ENCODE measurements at places on chromosomes 16 and 17. TPM values are rescaled to one million over a fixed set of nuclear protein-coding genes. Genes with fewer than 3 reads are reported as not detected.

DNA sequence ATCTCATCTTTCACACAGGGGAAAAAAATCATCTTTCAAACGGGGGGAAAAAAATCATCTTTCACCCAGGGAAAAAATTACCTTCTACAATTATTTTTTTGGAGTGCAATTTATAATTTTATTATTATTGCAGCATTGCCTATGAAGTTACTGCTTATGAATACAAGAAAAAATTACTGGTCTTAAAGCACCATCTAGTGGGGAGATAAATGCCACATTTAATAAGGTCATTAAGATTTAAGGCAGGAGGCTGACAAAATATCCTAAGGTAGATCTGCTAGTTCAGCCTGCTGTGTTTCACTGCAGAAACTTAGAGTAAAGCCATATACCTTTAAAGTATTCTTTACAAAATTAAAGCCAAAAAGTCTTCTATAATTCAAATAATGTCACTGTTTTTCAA is 13.7 kb downstream of the SHCBP1 start:
- no peak for DNase-seq

DNA sequence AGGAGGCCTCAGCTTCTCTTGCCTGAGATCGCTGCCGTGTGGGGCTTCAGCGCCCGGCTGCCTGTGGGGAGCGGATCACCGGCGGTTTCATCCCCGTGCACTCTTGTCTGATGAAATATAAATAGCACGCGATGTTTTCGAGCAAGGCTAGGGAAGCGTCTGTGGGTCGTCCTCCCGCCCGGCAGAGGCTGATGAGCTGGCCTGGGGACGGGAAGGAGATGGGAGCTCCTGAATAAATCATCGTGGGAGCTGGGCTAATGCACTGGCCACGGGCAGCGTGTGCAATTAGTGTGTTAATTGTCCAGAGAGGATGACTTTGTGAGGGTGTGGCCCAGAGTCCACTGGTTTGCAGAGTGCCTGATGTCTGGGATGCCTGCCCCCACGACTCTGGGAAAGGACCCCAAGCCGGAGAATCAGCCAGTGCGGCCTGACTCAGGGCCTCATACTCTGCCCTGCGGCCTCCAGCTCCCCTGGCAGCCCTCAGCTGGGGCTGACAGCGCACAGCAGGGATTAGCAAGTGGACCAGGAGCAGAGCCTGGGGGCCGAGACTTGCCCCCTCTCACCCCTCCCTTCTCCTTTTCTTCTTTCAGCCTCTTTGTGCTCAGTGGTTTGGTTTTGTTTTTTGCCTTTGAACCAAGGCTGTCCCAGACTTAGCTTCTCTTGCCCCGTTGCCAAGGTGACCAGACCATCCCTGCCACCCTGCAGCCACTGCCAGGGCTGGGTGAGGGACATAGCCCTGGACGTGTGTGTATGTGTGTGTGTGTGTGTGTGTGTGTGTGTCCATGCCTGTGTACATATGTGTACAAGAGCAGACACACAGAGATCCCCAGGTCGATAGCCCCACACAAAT is 21.4 kb downstream of the KCNJ12 start:
- DNase-seq = no peak

DNA sequence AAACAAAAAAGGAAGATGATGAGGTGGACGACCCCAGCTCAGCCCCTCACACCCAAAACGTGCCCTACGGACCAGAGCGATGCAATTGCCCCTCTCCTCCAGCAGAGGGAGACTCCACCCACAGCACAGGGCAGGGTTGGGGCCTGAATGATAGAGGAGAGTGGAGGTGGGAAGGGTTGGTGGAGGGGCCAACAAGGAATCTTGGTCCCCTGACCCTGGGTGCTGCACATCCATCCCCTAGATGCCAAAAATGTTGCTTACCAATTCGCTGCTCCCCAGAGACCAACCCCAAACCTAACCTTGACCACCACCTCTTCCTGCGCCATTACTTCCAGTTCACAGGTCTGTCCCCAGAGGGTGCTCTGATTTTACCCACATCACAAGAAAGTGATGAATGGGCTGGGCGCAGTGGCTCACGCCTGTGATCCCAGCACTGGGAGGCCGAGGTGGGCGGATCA is 12.9 kb downstream of the P2RX5 start:
- no peak for DNase-seq

- no peak for DNase-seq
These were observed 619.2 kb upstream of the C16orf82 start for GRCh38 chr16:26447570-26447969.

GRCh38 chr16:60655514-60656153 is 1380.6 kb downstream of the CDH8 start:
- no peak for DNase-seq

NPIPA8 gene
- total RNA-seq = 0.59 TPM

- peak; percentile 26 for DNase-seq
These were observed 297.1 kb upstream of the MAF start for GRCh38 chr16:79897453-79898146.

SLC47A1 gene
- total RNA-seq = 0.52 TPM

- no peak for DNase-seq
These were observed 308.7 kb upstream of the TNRC6C start for GRCh38 chr17:77649717-77650211.

DNA sequence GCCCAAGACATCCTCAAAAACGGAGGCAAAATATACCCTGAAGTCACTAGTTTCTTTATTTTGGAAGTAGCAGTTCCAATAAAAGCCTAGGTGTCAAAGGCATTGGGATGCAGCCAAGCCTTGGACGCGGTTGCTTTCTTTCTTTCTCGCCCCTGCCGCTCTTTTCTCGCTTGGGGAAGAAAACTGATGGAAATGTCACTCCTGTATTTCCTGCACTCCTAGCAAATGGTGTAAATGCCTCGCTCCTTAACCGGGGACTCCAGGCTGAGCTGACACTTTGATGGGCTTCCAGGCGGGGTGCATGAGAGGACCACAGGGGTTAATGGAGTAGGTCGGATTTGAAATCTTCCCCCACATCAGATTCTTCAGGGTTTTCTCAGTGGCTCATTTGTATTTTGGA is 114.1 kb downstream of the FOXL1 start:
- DNase-seq = no peak

- no peak for DNase-seq
These were observed 19.6 kb upstream of the SREBF1 start for GRCh38 chr17:17856386-17856785.

DNA sequence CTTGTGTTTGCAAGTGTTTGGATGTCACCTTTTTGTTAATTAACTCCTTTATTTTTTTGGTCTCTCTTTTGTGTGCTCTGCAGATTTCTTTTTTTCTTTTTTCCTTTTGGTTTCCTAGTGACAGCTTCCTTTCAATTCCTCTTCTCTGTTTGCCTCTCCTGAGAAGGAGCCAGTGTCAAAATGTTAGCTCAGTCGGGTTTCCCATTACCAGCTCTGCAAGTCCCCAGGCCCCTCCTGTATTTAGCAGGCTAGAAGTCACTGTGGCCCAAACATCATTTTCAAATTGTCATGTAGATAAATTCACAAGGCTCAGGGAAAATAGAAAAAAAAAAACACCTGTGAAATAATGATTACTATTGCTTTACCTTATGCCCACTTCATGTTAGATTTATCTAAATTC is 1621.6 kb downstream of the CDH8 start:
- no peak for DNase-seq

GRCh38 chr16:69823831-69824563 is 61.9 kb downstream of the WWP2 start:
- peak; percentile 26 for DNase-seq

SLC38A8 gene
- not detected for total RNA-seq

DNA sequence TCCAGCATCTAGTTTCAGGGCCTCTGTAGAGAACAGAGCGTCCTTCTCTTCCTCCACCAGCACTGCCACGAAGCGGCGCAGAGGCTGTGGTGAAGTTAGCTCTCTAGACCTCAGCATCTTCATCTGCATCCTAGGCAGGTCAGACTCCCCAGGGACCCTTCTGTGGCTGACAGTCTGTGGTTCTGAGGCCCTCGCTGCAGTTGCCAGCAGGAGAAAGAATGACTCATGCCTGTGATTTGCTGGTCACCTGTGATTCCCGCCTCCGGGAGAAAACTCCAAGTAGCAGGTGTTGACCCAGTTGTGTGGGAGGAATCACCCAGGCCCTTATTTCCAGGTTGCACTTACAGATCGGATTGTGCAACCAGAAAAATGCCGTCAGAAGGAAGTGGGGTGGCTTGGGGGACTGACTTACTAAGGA is 117.3 kb upstream of the CACNG5 start:
- no peak for DNase-seq

ESRP2 gene
- 87.5 TPM for total RNA-seq

DNA sequence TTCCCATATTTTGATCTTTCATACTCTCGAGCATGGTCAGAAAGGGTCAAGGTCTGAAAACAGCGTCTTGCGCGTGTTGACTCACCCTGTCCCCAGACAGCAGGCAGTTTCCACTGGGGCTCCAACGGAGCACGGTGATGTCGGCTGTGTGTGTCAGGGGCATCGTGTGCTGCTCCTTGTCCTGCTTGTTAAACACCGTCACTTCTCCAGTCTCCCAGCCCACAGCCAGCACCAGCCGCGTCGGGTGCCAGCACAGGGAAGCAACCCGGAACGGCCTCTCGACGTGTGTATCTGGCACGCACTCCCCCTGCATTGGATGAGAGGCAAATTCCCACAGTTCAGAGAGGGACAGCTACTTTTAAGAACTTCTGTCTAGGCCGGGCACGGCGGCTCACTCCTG is 9.6 kb downstream of the IFT140 start:
- DNase-seq = no peak

- DNase-seq = no peak
These were observed 21.8 kb downstream of the DRC3 start for GRCh38 chr17:17994271-17995069.

GRCh38 chr17:65182233-65182632 is 45.1 kb downstream of the RGS9 start:
- no peak for DNase-seq

- DNase-seq = no peak
These were observed 61.0 kb downstream of the PRMT7 start for GRCh38 chr16:68371706-68372380.

DNA sequence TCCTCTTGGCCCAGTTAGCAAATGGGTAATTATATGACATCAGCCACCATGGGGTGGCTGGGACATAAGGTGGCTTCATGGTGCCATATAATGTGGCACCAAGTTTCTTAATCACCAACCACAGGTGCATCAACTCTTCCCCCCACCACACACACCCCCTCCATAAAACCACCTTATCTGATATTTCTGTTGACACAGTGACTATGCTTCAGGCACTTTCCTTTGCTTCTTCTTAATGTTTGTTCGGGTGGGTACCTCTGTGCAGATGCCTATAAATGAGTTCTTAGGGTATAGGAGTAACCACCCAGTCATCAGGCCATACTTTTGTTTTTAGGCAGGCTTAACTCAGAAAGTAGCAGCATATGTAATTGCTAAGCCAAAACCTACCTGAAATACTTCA is 29.5 kb downstream of the RNF43 start:
- DNase-seq = no peak

SLC16A13 gene
- 9.0 TPM for total RNA-seq

GRCh38 chr16:2160915-2161551 is 5.5 kb downstream of the TRAF7 start:
- DNase-seq = peak; percentile 63

GRCh38 chr17:79552824-79553223 is 58.0 kb downstream of the RBFOX3 start:
- no peak for DNase-seq

GRCh38 chr16:24522751-24523150 is 16.6 kb upstream of the RBBP6 start:
- DNase-seq = no peak

GRCh38 chr16:64615630-64616280 is 506.1 kb downstream of the CDH11 start:
- no peak for DNase-seq

P3H4 gene
- 10.7 TPM for total RNA-seq
